ENCODE measurements at places on chromosomes 4 and X. TPM values are rescaled to one million over a fixed set of nuclear protein-coding genes. Genes with fewer than 3 reads are reported as not detected.

GRCh38 chr4:101846550-101846949 lies 56.0 kb downstream of the BANK1 start:
- DNase-seq: no peak

The SOWAHD gene
- polyA plus RNA-seq: 5.3 TPM

GRCh38 chr4:158195297-158195696 lies 15.0 kb upstream of the TMEM144 start:
- DNase-seq: no peak

- DNase-seq: no peak
Observed at GRCh38 chrX:150032742-150033141, 94.5 kb upstream of the EOLA2 start.

GRCh38 chrX:45518552-45518951 lies 317.9 kb upstream of the DIPK2B start:
- no peak for DNase-seq

GRCh38 chr4:183384516-183384915 lies 59.9 kb upstream of the CDKN2AIP start:
- DNase-seq: peak; percentile 13

DNA sequence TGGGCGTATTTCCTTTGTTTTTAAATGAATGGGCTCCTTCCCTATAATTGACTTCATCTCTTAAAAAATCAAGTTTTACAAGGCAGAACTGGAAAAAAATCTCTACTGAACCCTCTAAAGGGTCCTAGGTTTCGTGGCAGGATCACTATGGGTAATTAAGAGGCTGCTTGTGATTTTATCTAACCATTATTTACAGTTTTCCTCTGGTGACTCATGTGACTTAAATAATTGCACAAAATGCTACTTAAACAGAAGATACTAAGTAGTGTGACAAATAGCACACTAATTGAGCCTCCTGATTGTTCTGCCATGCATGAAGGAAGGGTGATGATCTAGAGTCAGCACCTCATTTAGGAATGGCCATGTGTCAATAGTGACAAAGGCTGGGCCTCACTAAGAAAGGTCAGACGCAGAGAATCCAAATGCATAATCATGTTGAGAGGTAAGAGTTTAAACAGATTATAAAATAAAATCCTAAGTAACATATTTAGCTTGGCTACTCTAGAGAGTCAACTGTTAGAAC lies 35.5 kb downstream of the OFD1 start:
- no peak for DNase-seq

DNA sequence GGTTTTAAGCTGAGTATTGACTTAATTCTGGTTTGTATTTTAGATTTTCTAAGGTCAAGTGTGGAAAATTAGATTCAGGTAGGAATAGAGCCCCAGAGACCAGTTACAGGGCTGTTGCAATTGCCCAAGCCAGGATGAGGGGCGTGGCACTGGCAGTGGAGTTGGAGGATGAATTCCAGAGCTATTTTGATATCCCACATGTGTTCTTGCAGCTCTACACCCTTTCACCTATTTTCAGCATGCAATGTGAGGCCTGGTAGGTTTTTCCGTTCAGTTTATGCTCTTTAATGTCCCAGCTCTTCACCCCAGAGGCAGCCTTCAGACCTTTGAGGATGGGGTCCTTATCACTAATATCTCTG lies 17.9 kb upstream of the OGT start:
- no peak for DNase-seq

- no peak for DNase-seq
Observed at GRCh38 chrX:19554786-19555185, 39.5 kb upstream of the MAP3K15 start.

- DNase-seq: no peak
Observed at GRCh38 chrX:41758401-41758800, 34.4 kb downstream of the GPR82 start.

GRCh38 chr4:6087669-6088341 lies 69.6 kb upstream of the C4orf50 start:
- peak; percentile 45 for DNase-seq

The LANCL3 gene
- 3.6 TPM for polyA plus RNA-seq

The TSPAN7 gene
- 23.8 TPM for polyA plus RNA-seq

GRCh38 chr4:78706302-78706701 lies 69.8 kb upstream of the BMP2K start:
- no peak for DNase-seq

GRCh38 chr4:48905363-48906015 lies 1.1 kb downstream of the OCIAD2 start:
- DNase-seq: no peak

DNA sequence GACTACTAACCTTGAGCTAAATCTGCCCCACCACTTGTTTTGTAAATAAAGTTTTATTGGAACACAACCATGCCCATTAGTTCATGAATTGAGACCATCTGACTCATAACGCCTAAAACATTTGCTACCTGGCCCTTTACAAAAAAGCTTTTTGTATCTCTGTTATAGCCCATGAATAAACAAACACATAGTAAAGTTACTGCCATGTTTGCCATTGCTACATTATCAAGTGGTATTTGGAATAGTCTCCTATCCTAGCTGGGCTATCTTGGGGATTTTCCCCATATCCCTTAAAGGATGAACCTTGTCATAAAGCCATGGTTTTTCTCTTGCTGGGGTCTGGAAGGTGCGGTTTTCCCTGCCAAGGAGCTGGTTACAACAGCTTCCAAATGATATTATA lies 112.3 kb downstream of the FAM9B start:
- no peak for DNase-seq

The TREX2 gene
- polyA plus RNA-seq: not detected

DNA sequence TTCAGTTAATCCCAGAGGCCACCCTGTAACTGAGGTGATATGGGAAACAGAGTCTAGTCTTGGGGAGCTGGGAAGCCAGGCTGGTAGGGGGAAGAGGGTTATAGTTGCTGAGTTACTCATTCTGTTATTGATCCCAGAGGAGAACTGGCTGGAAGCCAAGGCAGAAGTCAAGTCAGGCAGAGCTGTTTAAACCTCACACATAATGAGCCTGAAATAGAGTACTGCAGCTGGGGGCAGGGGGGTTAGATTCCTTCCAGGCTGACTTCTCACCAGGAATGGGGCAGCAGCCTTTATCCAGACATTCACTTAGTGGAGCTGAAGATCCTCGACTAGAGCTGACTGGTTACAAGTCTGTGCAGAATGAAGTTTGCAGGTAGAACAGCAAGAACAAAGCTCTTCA lies 144.9 kb downstream of the C4orf33 start:
- DNase-seq: no peak

GRCh38 chr4:110808351-110808878 lies 185.5 kb upstream of the PITX2 start:
- DNase-seq: no peak

The SPANXB1 gene
- polyA plus RNA-seq: not detected

DNA sequence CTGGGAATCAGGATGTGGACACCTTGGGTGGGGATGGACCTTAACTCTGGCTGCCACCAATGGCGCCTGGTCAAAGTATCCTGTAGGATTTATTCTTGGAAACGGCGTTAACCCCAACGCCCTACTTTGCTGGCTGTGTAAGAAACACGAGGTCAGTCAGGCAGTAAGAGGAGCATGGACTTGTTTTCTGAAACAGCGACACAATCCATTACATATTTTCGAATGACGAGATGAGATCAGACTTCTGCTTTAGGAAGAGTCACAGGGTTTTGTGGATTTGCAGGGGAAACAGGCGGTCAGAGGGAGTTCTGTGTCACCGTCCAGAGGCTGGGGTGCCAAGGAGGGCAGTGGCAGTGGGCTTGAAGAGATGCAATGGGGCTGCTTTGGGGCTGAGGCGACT lies 92.2 kb downstream of the TBL1X start:
- no peak for DNase-seq

DNA sequence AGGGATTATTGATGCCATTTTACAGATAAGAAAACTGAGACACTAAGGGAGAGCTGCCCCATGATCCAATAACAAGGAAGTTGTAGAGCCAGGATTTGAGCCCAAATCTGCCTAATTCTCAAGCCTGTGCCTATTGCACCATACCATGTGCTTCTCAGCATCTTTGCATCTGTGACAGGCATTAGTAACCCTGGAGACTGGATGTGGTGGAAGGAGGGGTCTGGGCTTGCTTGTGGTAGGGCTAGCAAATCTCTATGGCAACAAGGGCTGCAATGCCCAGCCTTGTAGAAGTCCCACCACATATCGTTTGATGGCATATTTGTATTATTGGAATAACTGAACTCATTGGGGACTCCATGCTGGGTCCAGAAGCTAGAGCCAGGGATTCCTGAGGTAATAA lies 58.1 kb downstream of the RTL5 start:
- DNase-seq: no peak

The CASP3 gene
- polyA plus RNA-seq: 48.6 TPM

- DNase-seq: no peak
Observed at GRCh38 chrX:22628275-22628674, 355.6 kb downstream of the CBLL2 start.

DNA sequence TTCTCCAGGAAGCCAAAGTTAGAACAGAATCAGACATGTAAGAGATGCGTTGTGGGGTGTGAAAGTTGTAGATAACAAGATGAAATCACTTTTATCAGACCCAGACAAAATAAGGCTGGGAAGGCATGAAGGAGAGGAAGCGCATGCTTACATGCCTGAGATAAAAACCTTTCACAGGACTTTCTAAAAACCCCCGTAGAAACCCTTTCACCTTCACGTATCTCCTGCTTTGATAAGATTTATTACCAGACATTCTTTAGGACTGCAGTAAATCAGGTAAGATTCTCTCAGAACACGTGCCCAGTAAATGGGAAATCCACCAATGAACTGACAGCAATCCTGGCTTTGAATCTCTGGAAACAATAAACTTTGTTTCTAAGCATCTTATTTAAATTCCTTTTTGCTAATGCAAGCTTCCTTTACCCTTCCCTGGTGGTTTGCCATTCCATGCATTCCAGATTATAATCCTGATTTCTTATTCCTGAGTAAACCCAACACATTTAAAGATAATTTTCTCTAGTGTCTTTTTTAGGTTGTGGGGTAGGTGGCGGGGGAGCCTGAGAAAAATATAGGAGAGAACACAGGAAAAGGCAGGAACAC lies 254.6 kb upstream of the LDB2 start:
- DNase-seq: no peak

DNA sequence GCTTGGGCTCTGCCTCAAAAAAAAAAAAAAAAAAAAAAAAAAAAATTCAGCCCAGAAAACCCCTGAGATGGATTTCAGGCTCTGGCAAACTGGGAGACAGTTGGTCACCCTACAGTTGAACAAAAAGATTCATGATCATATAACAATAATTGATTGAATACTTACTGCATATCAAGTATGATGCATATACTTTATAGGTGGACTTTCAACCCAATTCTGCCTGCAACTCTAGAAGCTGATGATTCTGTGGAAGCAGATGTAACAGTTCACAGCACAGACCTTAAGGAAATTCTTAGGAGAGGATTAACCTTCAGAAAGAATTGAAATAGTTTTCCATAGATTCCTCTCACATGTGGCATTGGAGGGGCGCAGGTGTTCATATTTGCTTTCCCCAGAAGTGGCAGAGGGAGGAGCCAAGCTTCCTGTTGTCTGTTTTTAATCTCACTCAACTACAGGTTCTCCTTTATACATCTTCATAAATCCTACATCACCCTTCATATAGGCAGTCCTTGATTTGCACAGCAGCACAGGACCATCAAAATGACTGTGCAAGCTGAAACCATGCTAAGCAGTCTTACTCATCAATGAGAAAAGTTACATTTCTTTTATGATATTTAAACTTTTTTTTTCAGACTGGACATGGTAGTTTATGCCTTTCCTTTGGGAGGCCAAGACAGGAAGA lies 149.4 kb upstream of the KLF3 start:
- DNase-seq: no peak

The ABRAXAS1 gene
- polyA plus RNA-seq: 7.9 TPM

GRCh38 chr4:71275570-71275969 lies 63.2 kb upstream of the SLC4A4 start:
- no peak for DNase-seq

The PAK3 gene
- polyA plus RNA-seq: 0.26 TPM

GRCh38 chr4:81348778-81349094 lies 123.0 kb downstream of the RASGEF1B start:
- no peak for DNase-seq

DNA sequence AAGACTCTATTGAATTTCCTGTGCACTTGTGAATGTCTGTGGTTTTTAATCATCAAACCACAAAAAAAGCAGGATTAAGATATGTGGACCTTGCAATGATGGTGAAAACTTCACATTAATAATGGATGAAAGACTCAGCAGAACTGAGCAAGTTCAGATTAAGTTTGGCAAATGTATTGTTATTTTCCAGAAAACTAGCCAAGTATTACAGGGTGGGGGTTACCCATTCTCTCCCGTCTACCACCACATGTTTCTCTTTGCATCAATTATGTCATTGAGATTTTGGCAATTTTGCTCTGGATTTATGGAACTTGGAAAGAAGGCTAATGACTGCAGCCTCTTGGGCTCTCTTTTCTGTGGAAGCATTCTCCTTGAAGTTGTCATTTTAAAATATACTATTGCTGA lies 577.1 kb downstream of the ANKRD50 start:
- no peak for DNase-seq

GRCh38 chr4:79184476-79184875 lies 141.4 kb downstream of the NAA11 start:
- no peak for DNase-seq

The CSAG1 gene
- polyA plus RNA-seq: not detected

GRCh38 chr4:164396439-164396838 lies 357.5 kb upstream of the SMIM31 start:
- no peak for DNase-seq

The CLIC2 gene
- 9.0 TPM for polyA plus RNA-seq

DNA sequence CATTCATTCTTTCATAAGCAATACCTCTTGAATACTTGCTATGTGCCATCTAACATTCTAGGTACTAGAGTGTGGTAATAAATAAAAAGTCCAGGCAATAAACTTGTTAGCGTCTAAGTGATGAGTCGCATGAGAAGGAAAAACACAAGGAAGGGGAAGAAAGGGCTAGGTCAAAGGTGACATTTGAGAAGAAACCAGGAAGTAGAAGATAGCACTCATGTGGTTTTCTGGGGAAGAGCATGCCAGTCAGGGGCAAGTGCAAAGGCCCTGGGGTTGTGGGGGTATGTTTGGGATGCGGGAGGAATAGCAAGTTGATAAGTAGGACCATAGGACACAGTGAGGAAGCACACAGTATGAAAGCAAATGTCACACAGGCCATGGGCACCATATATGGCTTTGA lies 157.0 kb downstream of the TSPAN5 start:
- no peak for DNase-seq

Data from sigmoid colon (tissue), 7 donors.